ENCODE measurements at places on chromosomes 16 and 17.

DNA sequence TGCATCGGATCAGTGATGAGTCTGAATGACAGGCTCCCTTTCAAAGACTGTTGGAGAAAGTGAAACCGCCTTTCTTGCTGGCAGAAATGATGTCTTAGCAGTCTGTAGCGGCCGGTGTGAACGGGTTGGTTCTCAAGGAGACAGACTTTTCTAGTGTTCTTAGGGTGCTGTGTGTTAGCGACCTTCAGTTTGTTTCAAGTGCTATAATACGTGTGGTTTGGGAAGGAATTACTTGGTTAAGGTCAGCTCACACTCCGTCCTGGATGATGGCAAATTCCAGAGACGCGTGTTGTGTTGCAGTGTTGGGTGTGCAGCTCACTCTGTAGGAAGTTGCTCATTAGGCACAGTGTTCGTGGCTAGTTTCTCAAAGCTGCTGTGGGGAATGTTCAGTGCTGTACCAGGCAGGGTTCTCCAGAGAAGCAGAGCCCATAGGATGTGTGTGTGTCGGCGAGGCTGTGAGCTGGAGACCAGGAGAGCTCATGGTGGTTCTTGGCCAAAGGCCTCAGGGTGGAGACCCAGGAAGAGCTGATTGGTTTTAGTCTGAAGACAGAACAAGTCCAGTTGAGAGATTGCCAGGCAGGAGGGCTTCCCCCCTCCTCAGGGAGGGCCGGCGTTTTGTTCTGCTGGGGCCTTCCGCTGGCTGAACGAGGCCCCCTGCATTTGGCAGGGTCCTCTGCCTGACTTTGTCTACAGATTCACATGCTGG lies 37.6 kb downstream of the ZNF750 start:
- DNase-seq, result no peak

GRCh38 chr16:86232496-86232895 lies 277.8 kb upstream of the FOXF1 start:
- DNase-seq, result no peak

GRCh38 chr17:44919885-44920564 lies 4.7 kb upstream of the GFAP start:
- DNase-seq, result peak; percentile 71

- no peak for DNase-seq
Observed at GRCh38 chr16:13150181-13150885, 248.9 kb downstream of the SHISA9 start.

DNA sequence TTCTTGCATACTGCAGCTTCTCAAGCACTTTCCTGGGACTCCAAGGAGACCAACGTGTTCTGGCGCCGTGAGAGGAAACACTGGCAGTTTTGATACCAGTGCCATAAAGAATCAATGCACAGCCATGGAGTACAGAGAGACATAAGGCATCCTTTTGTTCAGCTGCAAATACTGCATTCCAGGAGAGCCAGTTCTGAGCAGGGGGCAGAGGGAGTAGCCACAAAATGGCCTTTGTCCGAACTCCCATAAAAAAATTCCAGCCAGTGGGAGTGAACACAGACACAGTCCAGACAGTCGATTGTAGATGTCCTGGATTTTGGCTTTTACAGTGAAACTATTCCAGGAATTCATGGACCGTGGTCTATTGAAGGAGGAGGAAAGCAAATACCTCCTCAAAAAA lies 36.2 kb upstream of the TEKT3 start:
- no peak for DNase-seq

DNA sequence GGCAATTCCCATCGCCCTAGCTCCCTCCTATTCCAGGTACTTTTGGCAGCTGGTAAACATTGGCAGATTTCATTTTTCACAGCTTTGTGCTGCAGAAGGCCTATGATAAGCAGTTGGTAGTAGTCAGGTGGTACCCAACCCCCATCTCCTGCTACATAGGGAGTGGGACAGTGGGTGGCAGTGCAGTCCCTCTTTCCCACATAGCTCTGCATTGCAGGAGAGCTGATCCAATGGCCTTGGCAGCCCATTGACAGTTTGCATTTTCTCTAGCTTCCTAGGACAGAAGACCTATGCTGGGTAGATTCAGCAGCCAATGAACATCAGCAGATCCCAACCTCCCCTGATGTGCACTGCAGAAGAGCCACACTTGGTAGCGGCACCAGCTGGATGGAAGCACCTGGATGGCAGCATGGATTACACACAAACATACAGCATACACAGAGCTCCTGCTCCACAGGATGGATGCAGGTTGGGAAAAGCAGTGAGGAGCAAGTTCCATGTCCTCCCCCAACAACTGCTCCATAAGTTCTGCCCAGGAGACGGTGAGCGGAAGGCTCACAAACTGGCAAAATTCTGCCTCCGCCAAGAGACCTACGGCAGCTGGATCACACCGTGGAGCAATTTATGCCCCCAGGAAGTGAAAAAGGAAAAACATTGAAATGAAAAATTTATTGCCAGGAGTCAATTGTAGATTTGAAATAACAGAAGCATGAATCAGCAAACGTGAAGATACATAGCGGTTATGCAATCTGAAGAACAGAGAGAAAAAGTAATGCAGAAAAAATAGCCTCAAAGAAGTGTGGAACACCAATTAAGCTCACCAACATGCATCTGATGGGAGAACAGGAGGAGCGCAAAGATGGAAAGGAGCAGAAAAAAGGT lies 95.7 kb downstream of the CACNG1 start:
- no peak for DNase-seq

- no peak for DNase-seq
Observed at GRCh38 chr17:70644096-70644495, 474.8 kb downstream of the KCNJ2 start.

DNA sequence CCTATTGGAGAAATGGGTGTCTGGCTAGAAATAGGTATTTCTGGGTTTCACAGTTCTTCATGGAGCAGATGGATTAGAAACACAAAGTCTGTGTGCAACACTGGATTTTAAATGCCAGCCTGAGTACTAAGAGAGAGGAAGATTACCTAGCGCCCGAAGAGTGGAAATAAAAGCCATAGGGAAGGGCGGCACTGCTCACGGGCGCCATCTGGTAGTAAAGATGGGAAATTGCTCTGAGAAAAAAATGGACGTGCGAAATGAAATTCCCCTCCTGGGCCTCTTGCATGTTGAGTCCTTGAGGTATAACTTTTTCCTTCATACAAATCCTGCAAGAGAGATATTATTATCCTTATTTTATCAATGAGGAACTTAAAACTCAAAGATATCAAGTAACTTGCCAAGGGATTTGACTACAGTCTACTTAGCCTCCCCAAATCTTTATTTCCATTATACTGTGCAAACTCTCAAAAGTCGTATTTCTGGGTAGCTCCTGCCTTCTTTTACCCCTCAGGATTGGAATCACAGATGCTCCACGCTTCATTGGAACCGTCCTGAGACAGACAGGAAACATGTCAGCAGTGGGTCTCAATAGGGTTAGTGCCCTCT lies 72.8 kb downstream of the MMD start:
- DNase-seq, result no peak
